Glomerular endothelial cell (primary cell): ENCODE measurements at places on chromosomes 12 and 14. TPM values are rescaled to one million over a fixed set of nuclear protein-coding genes. Genes with fewer than 3 reads are reported as not detected.

- DNase-seq, result no peak
Observed at GRCh38 chr14:79631276-79631675, 580.0 kb downstream of the DIO2 start.

GRCh38 chr12:76674669-76675315 lies 89.1 kb upstream of the ZDHHC17 start:
- no peak for DNase-seq

GRCh38 chr12:58583529-58583928 lies 336.8 kb downstream of the LRIG3 start:
- no peak for DNase-seq

DNA sequence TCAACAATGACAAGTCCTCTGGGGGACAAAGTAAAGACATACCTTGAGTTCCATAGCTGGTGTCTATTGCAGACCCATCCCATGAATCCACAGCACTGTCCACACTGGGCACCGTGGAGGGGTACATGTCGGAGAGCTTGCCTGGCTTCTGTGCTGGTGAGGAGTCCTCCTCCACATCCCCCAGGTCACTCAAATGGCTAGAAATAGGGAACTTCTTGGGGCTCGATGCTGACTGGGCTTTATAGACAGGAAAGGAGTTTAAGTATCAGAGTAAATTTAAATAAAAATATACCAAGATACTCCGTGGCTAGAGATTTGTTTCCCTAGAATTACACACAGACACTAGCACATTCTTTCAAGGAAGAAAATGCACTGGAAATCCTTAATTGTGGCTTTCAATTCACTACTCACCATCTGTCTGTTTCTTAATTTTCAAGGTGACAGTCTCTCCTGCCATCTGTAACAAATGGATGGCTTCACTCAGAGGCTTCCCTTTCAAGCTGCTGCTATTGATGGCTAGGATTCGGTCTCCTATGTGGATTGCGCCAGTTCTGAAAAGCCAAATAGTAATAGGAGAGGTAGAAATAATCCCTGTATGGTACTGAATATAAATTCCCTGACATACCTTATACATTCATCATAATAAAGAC lies 90.1 kb downstream of the HELB start:
- DNase-seq, result no peak

DNA sequence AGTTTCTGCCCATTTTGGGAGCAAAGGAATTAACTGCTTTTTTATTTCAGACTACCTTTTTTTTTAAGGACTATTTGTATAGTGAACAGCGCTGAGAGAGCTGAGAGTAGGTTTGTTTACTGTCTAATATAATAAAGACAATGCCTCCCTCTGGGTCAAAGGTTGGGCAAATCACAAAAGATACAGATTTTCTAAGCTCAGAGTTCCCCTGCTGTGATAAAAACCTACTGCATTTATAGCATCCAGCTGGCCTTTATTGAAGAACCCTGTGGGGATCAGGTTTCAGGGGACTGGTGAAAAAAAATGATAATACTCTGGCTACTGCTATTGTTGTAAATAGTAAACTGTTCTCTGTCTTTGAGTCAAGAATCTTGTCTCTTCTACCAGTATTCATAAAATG lies 28.7 kb downstream of the CCDC59 start:
- no peak for DNase-seq

GRCh38 chr12:112555621-112556233 lies 137.0 kb downstream of the PTPN11 start:
- DNase-seq, result no peak

BATF gene
- total RNA-seq, result not detected in 2 replicates

KRT78 gene
- not detected in 2 replicates for total RNA-seq

RHNO1 gene
- 23.1 and 27.2 TPM in 2 replicates for total RNA-seq

TAS2R10 gene
- total RNA-seq, result 0.15 and 1.1 TPM in 2 replicates

HVCN1 gene
- total RNA-seq, result 0.58 and 1.9 TPM in 2 replicates

SIX6 gene
- total RNA-seq, result not detected in 2 replicates

CMTM5 gene
- total RNA-seq, result not detected in 2 replicates
